ENCODE measurements at places on chromosomes 12 and 14.

- no peak for DNase-seq
Measured at GRCh38 chr14:100582496-100583165, 4.6 kb downstream of the BEGAIN start.

GRCh38 chr12:116929885-116930284, 19.1 kb downstream of the FBXW8 start:
- no peak for DNase-seq

- peak; percentile 88 for DNase-seq
Measured at GRCh38 chr14:99554757-99555531, 49.1 kb downstream of the CCDC85C start.

GRCh38 chr14:32472076-32472475, 143.0 kb downstream of the AKAP6 start:
- DNase-seq: no peak

GRCh38 chr12:124517260-124518050, 50.0 kb downstream of the NCOR2 start:
- peak; percentile 92 for DNase-seq

- DNase-seq: no peak
Measured at GRCh38 chr14:100176811-100177327, 17.4 kb upstream of the DEGS2 start.

DNA sequence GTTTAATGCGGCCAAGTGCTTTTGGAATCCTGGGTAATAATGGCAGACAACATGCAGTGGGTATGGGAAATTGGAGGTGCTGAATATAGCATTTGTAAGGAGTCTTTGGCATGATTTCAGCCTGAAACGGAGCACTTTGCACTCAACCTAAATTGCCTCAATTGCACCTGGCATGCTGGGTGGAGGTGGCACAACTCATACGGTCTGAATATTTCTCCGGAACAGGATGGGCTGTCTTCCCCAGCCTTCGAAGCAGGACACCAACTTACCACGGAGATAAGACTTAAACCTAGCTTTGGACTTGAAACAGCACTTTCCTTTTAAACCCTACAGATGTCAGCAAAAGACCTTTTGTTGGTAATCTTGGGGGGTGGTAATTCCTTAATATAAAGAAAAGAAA, 153.7 kb upstream of the SRRM4 start:
- DNase-seq: no peak

DNA sequence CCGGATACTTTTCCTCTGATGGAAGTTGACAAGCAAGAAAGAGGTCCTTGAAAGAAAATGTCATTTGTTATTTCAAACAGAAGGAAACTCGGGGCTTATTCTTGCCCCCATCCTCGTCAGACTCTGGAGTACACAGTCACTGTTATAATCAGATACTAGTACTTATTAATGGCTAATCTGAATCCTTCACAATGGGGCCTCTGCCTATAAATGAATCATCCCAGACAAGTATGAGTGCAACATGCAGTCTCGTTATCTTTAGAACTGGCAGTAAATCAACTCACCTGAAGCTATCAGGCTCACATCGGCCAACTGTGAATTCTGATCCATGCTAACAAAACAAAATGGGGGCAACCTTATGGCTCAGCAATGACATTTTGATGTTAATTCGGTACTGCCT, 216.7 kb downstream of the GRIN2B start:
- no peak for DNase-seq

DNA sequence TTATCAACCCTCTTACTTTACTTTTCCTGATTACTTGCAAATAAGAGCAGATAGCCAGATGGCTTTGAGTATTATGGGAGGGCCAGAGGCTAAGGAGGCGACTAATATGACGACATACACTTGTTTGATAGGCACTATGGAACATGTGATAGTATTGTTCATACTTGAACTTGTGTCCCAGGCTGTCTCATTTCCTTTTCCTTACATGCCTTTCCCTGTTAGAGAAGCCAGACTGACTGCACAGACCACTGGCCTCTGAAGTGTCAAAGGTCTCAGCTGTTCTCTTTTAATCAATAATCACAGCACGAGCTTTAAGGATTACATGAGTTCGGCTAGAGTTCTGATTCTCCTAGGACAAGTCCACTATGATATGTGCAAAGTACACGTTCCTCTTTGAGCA, 326.0 kb downstream of the PRKD1 start:
- no peak for DNase-seq

GRCh38 chr12:118727979-118728366, 253.4 kb upstream of the SRRM4 start:
- no peak for DNase-seq

DNA sequence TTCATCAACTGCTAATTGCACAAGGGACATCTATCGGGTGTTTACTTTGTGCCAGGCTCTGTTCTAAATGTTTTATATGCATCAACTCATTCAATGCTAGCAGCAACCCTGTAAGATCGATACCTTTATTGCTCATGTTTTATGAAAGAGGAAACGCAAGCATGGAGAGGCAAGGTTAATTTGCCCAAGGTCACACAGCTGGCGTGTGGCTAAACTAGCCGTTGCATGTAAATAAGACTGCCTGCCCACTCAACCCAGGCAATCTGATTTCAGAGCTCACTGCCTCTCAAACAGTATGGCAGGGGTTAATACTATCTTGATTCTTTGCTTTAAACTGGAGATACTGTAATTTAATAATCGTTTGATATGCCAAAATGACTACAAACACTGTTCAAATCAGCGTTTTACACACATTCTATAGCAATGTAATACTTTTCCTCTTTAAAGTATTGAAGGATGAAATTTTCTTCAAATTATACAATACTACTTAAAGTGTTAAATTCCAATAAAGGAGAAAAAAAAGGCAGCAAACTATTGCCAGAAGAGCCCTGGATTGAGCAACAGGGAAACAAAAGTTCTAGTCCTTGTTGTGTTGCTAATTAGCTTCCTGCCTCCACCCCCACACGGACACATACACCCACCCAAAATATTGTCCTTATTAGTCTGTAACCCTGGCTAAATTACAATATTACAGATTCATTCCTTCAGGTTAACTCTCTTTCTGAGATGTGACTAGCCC, 39.1 kb upstream of the DHRS7 start:
- DNase-seq: no peak

DNA sequence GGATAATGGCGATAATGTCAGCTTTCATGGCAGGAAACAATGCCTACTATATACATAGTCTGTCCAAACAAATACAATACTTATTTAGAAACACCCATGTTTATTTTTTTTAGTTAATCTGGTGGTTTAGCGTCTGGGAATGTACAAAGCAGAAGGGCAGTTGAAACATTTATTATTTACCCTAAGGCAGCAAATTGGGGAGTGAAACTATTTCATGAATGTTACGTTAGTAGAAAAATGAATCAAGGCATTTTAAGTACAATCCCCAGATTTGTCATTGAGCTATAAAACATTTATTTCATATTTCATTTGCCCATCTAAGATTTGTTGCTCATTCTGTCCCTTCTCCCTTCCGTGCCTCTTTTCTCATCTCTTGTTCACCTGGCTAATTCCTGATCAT, 87.1 kb upstream of the ATF1 start:
- DNase-seq: no peak

GRCh38 chr12:70408004-70408790, 42.1 kb downstream of the KCNMB4 start:
- no peak for DNase-seq

DNA sequence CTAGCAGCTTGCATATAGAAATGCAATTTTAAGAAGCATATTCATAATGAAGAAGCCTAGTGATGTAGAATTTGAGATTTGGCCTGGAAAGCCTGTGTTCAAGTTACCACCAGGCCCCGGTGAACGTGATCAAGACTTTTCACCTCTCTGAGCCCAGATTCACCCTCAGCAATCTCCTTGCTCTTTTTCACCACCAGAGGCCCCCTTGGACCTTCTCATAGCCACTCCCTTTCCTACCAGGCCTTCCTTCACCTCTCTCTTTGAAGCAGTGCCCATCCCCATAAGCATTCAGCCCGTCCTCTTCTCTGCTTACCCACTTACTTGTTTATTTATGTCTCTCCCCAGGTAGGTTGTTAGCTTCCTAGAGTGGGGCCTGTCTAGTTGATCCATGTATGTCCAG, 1280.9 kb downstream of the AACS start:
- DNase-seq: no peak

DNA sequence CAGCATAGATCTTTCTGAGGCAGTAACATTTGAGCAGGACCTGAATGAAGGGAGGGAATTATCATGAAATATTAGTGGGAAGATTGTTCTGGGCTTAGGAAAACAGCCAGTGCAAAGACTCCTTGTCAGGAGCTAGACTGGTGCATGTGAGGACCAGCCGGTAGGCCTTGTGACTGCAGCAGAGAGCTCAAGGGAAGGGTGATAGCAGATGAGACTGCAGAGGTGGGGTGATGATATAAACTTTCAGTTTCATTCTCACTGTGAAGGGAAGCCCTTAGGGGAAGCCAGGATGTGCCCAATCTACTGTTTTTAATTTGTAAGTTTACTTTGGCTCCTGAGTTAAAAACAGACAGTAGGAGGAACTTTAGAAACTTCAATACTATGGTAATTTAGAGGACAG, 12.4 kb downstream of the IL22 start:
- peak; percentile 59 for DNase-seq

GRCh38 chr12:54949073-54949711, 35.4 kb downstream of the TESPA1 start:
- no peak for DNase-seq

GRCh38 chr12:56699020-56699661, 11.1 kb upstream of the PTGES3 start:
- DNase-seq: no peak

DNA sequence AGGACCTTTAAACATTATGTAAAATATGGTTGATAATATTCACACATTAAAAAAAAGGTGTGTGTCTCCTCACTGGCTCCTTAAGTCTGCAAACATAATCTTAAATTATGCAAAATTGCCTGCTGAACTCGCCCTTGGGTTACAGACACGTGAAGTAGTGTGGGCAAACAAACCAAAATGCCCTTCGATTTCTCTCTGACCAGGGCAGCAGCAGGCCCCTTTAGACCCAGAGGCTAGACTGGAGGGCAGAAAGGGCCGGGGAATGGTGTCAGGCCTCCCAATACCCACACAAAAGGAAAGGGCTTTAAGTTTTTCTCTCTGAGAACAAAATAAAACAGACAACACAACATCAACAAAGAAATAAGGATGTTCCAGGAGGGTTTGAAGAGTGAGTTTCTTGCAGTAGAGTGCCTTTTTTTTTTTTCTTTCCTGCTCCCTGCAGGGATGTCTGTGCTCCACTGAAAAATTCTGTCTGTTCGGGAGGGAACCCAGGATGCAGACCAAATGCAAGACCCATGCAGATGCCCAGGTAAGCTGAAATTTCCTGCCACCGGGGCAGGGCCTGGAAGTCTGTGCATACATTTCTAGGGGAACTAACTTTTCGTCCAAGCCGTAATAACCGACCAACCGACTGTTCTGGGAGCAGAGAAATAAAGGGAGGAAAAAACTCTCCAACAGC, 1.7 kb downstream of the TBX3 start:
- no peak for DNase-seq

- peak; percentile 24 for DNase-seq
Measured at GRCh38 chr14:65042731-65043372, 56.2 kb downstream of the FNTB start.

DNA sequence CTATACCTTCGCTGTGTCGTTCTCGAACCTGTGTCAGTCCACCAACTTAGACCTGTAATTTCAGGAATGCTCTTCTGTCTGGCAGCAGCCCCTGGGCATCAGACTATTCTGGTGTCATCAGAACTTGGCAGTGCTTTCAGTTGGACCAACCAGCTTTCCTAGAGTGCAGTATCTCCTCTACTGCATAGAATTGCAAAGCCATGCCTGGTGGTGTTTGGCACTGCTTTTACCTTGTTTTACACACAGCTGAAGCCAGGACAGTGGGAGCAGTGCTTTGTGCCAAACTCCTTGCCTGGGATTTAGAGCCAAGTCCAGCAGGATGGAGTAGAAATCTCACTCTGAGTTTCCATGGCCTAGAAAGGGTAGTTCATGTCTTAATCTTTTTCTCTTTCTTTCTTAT, 1.5 kb downstream of the FLVCR2 start:
- no peak for DNase-seq

DNA sequence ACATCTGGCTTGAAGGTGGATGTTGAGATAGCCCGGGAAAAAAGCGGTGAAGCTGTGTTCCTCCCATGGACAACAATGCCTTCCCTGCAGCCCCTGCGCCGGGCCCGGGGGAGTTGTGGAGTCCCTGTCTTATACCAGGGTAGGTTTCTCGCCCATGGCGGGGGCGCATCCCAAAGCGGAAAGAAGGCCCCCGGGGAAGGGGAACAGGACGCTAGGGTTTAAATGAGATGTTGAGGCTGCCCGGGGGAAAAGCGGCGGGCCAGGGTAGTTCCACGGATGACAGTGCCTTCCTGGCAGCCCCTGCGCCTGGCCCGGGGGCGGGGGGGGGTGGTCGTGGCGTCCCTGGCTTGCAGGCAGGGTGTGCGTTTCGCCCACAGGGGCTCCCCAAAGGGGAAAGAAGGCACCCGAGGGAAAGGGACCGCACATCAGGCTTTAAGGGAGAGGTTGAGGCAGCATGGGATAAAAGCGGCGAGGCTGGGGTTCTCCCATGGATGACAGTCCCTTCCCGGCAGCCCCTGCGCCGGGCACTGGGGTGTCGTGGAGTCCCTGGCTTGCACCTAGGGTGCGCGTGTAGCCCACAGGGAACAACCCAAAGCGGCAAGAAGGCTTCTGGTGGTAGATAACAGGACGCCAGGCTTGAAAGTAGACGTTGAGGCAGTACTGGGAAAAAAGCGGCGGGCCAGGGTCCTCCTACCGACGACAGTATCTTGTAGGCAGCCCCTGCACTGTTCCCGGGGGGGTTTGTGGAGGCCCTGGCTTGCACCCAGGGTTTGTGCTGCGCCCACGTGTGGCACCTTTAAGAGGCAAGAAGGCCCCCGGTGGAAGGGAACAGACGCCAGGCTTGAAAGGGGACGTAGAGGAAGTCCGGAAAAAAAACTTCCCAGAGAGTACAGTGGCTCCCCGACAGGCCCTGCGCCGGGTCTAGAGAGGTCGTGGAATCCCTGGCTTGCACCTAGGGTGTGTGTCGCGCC, 160.8 kb upstream of the ALG10B start:
- no peak for DNase-seq

- DNase-seq: no peak
Measured at GRCh38 chr14:57576498-57576897, 82.8 kb upstream of the CCDC198 start.

DNA sequence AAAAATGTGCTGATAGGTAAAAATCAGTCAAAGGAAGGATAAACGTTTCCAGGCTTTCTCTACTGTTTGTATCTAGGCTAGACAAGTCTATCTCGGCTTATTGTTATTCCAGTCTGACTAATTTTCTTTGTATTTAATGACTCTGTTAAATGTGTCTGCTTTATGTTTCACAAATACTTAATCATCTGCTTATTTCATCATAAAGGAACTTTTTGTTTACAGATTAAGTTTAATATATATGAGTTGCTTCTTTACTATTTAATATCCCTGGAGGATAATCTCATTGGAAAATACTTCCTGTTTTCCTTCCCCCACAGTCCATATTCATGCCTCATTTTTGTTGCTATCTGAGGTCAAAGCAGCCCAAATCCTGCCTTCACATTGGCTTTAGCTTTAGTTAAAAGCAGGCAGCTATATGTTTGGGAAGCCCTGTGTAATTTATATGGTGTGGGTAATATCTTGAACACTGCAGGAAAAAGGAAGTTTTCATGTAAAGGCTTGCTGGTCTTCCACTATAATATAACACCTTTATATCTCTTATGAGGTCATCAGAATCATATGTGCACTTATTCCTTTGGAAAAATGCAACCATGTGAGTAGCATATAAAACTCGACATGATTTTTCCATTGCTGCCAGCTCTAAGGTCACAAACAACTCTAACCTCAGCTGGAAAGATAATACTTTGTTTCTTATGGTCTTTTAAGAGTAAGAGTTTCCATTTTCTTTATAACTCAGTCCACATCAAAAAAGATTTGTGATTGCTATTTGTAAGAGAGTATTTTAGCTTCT, 76.8 kb downstream of the ALX1 start:
- DNase-seq: no peak

Data from stomach (tissue), 19 donors.